ENCODE measurements at places on chromosomes 12 and 14.

- no peak for DNase-seq
Observed at GRCh38 chr12:104296718-104297117, 6.8 kb upstream of the EID3 start.

GRCh38 chr12:30021051-30021833, 237.5 kb upstream of the TMTC1 start:
- DNase-seq, result no peak

DNA sequence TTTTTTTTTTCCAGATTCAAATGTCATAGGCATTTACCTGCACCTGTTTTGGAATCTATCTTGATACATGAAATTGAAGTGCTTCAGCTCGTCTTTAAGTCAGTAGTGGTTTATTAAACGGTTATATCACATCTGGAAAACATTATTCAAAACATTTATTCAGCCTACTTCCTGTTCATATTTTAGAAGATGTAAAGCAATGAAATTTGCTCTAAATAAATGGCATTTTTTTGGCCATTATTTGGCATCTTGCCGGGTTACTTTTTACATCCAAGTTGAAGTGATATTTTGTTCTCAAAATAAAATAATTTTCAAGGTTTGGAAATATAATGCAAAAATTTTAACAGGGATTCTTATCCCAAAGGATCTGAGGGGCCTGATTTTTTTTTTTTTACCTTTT, 103.1 kb downstream of the EML1 start:
- DNase-seq, result no peak

DNA sequence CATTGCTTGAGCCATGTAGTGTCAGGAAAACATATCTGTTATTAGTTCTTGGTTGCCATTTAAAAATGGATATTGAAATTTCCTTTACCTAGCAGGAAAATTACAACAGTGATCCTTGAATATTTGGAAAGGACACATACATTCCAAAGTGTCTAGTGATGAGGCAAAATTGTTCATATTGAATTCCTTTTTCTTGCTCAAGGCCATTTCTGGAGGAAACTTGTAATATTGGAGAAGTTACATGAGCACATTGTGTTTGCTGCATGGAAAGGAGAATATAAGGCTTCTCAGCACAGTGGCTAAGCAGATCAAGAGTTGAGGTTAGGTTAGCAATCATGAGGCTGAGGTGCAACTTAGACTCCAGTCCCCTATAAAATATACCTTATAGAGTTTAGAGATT, 121.9 kb downstream of the PDE3A start:
- no peak for DNase-seq

- DNase-seq, result no peak
Observed at GRCh38 chr12:123127182-123127495, 23.8 kb downstream of the PITPNM2 start.
